ENCODE measurements at places on chromosomes 16 and 17. TPM values are rescaled to one million over a fixed set of nuclear protein-coding genes. Genes with fewer than 3 reads are reported as not detected.

- no peak overlapping the region for H3K4me3 ChIP-seq
- no peak overlapping the region for H3K27ac ChIP-seq
- no peak for DNase-seq
- no peaks in the 10 kb centered on the region for H3K27me3 ChIP-seq
- H3K36me3 ChIP-seq, result no peaks in the 10 kb centered on the region
- H3K4me1 ChIP-seq, result peaks cover 22% of the 10 kb centered on the region
Measured at GRCh38 chr16:48602356-48603014, 7.5 kb downstream of the N4BP1 start.

GRCh38 chr17:4641297-4642195 lies at the start of gene ALOX15:
Gene ALOX15 (minus strand): TSS chr17:4641678. CDS start chr17:4641651, 27 bp downstream.
- H3K4me3 ChIP-seq, result no peak within 1 kb of the TSS
- H3K36me3 ChIP-seq, result no peaks in the 10 kb centered on the region
- H3K4me1 ChIP-seq, result no peaks in the 10 kb centered on the region
- DNase-seq, result no peak
- H3K27ac ChIP-seq, result no peak within 1 kb of the TSS
- peaks cover 17% of the 10 kb centered on the region for H3K27me3 ChIP-seq

GRCh38 chr16:83737729-83738354 lies 69.9 kb upstream of the HSBP1 start:
- H3K27me3 ChIP-seq, result no peaks in the 10 kb centered on the region
- no peak overlapping the region for H3K4me3 ChIP-seq

Gene LHX1
- not detected for total RNA-seq

Gene CRK
- 30.8 TPM for total RNA-seq

DNA sequence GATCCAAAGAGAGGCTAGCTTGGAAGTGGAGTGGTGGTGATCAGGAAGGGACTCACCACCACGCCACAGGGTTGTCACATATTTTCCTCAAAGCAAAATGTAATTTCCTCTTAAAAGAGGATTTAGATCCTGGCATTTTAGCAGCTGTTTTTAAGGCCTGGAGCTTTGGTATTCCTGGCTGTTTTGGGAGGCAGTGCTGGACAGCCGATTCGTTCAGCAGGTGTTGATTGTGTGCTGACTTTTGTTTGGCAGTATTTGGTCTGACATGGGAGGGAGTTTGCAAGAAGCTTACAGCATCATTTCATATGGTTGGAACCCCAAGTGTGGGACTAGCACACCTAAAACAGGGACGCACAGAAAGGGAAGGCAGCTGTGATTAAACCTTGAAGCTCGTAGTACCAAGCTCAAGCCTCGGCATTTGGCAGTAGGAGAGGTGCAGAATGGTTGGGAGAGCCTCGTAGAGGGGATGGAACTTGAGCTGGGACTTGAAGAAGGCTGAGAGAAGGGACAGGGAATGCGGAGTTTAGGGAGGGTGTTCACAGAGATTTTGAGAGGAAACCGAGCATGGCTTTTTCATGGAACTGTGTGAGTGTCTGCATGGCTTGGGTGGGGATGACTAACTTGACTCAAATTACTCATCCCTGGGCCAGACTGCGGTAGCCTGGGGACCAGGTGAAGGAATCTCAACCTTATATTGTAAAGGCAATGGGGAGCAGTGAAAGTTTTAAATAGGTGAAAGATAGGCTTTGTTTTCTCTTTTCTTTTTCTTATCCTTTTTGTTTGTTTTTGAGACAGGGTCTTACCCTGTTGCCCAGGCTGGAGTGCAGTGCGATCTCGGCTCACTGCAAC lies 52.3 kb downstream of the RPTOR start:
- H3K27me3 ChIP-seq, result no peaks in the 10 kb centered on the region
- DNase-seq, result no peak
- H3K4me3 ChIP-seq, result no peak overlapping the region
- no peak overlapping the region for H3K27ac ChIP-seq
- peaks cover 5% of the 10 kb centered on the region for H3K4me1 ChIP-seq

- no peak overlapping the region for H3K27ac ChIP-seq
- H3K36me3 ChIP-seq, result no peaks in the 10 kb centered on the region
- H3K4me3 ChIP-seq, result no peak overlapping the region
- DNase-seq, result no peak
Measured at GRCh38 chr17:77769762-77770161, 188.7 kb upstream of the TNRC6C start.

Gene CALB2
- 0.70 TPM for total RNA-seq

- no peaks in the 10 kb centered on the region for H3K27me3 ChIP-seq
- H3K4me1 ChIP-seq, result no peaks in the 10 kb centered on the region
- H3K36me3 ChIP-seq, result no peaks in the 10 kb centered on the region
- DNase-seq, result no peak
Measured at GRCh38 chr17:81813861-81814683, 10.1 kb downstream of the GCGR start.

Gene EMP2
- total RNA-seq, result 9.0 TPM

- no peak overlapping the region for H3K4me3 ChIP-seq
- H3K4me1 ChIP-seq, result peaks cover 7% of the 10 kb centered on the region
- peaks cover 7% of the 10 kb centered on the region for H3K27me3 ChIP-seq
- DNase-seq, result no peak
Measured at GRCh38 chr16:86572041-86572521, 5.5 kb downstream of the FOXC2 start.

GRCh38 chr17:43945074-43945829 lies 3.0 kb upstream of the PPY start:
- H3K36me3 ChIP-seq, result no peaks in the 10 kb centered on the region
- H3K27ac ChIP-seq, result no peak overlapping the region
- no peaks in the 10 kb centered on the region for H3K27me3 ChIP-seq
- no peaks in the 10 kb centered on the region for H3K4me1 ChIP-seq
- H3K4me3 ChIP-seq, result no peak overlapping the region

- H3K27me3 ChIP-seq, result no peaks in the 10 kb centered on the region
- H3K4me3 ChIP-seq, result no peak overlapping the region
- H3K36me3 ChIP-seq, result no peaks in the 10 kb centered on the region
- no peak overlapping the region for H3K27ac ChIP-seq
Measured at GRCh38 chr16:72470541-72470940, 298.6 kb upstream of the PMFBP1 start.

Gene KCNAB3
- 0.63 TPM for total RNA-seq

DNA sequence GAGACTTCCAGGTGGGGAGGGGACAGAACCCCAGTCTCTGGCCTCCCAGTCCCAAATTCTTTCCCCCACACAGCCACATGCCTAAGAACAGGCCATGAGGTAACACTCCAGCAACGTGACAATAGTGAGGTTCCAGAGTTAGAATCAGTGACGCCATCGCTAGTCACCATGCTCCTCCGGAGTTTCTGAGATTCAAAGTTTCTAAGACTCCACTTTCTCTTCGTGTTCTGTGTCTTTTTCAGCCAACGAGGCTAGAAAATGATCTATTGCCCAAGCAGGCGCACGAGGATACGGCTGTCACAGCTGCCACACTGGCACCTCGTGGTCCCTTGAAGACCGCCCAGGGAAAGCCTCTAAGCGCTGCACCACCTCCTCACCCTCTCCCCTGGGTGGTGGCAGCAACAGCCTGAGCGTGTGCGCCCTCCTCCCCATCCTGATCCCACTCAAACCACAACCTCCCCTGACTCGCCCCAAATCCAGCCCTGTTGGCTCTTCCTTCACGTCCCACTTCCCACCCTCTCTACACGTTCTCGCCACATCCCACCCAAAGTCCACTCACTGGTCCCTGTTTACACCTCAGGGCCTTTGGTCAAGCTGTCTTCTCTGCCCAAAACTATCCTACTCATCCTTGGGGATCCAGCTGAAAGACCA lies 1.0 kb downstream of the MCRIP1 start:
- H3K4me1 ChIP-seq, result peaks cover 9% of the 10 kb centered on the region
- DNase-seq, result no peak
- peak overlapping the region; percentile 70 for H3K27ac ChIP-seq
- peak overlapping the region; percentile 81 for H3K4me3 ChIP-seq
- H3K36me3 ChIP-seq, result no peaks in the 10 kb centered on the region

- no peak overlapping the region for H3K4me3 ChIP-seq
- no peaks in the 10 kb centered on the region for H3K4me1 ChIP-seq
- DNase-seq, result no peak
- H3K27me3 ChIP-seq, result no peaks in the 10 kb centered on the region
- H3K27ac ChIP-seq, result no peak overlapping the region
Measured at GRCh38 chr17:81502471-81503017, 10.1 kb downstream of the ACTG1 start.

DNA sequence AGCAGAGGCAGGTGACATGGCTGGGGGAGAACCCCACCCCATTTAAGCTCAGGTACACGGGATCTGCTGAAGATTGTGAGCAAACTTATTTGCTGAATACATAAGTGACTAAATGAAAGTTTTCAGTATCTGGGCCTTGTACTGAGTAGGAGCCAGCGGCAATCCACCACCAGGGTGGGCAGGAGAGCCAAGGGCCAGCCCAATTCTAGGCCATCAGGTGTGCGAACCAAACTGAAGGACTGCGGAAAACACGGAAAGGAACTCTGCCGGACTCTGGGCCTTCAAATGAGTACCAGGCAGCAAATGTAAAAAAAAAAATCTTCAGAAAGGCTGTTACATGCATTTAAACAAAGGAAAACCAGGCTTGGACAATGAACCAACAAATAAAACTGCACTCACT lies 19.7 kb downstream of the ARHGAP17 start:
- H3K36me3 ChIP-seq, result no peaks in the 10 kb centered on the region
- H3K27me3 ChIP-seq, result no peaks in the 10 kb centered on the region
- no peak for DNase-seq
- H3K4me1 ChIP-seq, result peaks cover 30% of the 10 kb centered on the region

DNA sequence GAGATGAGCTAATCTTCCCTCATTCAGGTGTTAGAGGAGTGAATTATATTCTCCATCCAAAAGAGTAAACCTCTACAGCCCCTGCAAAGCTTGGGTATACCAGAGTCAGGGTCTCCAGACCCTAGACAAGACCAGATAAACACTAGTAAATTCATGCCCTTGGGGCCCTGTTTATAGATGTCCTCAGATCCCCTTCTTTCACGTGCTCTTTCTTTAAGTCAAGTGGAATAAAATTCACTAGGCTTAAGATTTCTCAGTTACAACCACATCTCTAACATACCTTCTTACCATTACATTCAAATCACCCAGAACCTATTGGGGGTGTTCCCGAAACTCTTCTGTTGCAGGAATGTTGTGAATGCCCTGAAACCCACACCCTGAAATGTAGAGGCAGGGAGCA lies 2.2 kb upstream of the C17orf58 start:
- H3K27ac ChIP-seq, result no peak overlapping the region
- H3K4me1 ChIP-seq, result peaks cover 8% of the 10 kb centered on the region
- H3K4me3 ChIP-seq, result no peak overlapping the region
- no peak for DNase-seq

- DNase-seq, result no peak
- no peaks in the 10 kb centered on the region for H3K36me3 ChIP-seq
- H3K4me1 ChIP-seq, result peaks cover 16% of the 10 kb centered on the region
Measured at GRCh38 chr16:635573-636205, 416 bp downstream of the METTL26 start.

Gene STH
- not detected for total RNA-seq

Measured in pancreas (tissue), 10 donors.